PC-9 (cell line): ENCODE measurements at places on chromosomes 6 and 20. TPM values are rescaled to one million over a fixed set of nuclear protein-coding genes. Genes with fewer than 3 reads are reported as not detected.

TINAG gene
- total RNA-seq, result not detected in 2 replicates

IL17F gene
- total RNA-seq, result not detected in 2 replicates

CST7 gene
- not detected in 2 replicates for total RNA-seq

SIRPB2 gene
- total RNA-seq, result 4.5 and 7.1 TPM in 2 replicates

EPHA7 gene
- total RNA-seq, result 0.57 and 1.0 TPM in 2 replicates

MANEA gene
- 7.2 and 11.0 TPM in 2 replicates for total RNA-seq

XKR7 gene
- not detected in 2 replicates for total RNA-seq

GRCh38 chr20:33249456-33249855 lies 13.7 kb downstream of the BPIFA1 start:
- no peak for DNase-seq
- no peaks in the 10 kb centered on the region for H3K4me1 ChIP-seq
- H3K27me3 ChIP-seq, result no peaks in the 10 kb centered on the region
- no peak overlapping the region for H3K4me3 ChIP-seq
- H3K27ac ChIP-seq, result no peak overlapping the region

- no peaks in the 10 kb centered on the region for H3K27me3 ChIP-seq
- H3K4me3 ChIP-seq, result no peak overlapping the region
- no peaks in the 10 kb centered on the region for H3K4me1 ChIP-seq
- DNase-seq, result no peak
Observed at GRCh38 chr6:1538810-1539478, 70.8 kb upstream of the FOXC1 start.

- H3K4me1 ChIP-seq, result peaks cover 20% of the 10 kb centered on the region
- H3K36me3 ChIP-seq, result peaks cover 36% of the 10 kb centered on the region
- H3K27ac ChIP-seq, result peak within 1 kb of the TSS; percentile 81
- H3K27me3 ChIP-seq, result no peaks in the 10 kb centered on the region
- peak within 1 kb of the TSS; percentile 87 for H3K4me3 ChIP-seq
Observed at GRCh38 chr6:31620586-31621319, at the start of gene PRRC2A. Gene PRRC2A (plus strand): TSS chr6:31620715. CDS start chr6:31622790, 2,075 bp downstream.

DNA sequence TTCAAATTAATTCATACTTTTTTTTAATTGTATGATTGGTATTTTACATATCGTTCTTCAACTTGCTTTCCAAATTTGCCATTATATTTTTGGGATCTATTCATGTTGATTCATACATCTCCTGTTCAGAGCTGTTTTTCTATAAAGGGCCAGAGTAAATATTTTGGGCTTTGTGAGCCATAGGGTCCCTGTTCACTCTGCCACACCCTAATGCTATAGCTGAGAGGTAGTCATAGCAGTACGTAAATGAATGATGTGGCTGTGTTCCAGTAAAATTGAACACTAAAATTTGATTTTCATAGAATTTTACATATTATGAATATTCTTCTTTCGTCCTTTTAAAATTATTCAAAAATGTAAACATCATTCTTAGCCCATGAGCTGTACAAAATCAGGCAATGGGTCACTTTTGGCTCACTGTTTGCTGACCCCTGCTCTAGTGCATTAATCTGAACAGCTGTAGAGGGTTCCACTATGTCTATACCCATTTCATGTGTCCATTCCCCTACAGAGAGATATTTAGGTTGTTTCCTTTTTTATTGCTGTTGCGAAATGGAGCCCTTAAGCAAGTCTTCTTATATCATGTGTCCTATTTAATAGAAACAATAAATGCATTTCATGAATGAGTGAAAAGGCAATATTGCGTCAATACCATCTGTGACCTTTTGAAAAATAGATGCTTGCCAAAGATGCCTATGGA lies 136.4 kb upstream of the SALL4 start:
- DNase-seq, result peak; percentile 56
- H3K27ac ChIP-seq, result no peak overlapping the region
- H3K4me3 ChIP-seq, result no peak overlapping the region
- peaks cover 12% of the 10 kb centered on the region for H3K4me1 ChIP-seq
- no peaks in the 10 kb centered on the region for H3K27me3 ChIP-seq

DNA sequence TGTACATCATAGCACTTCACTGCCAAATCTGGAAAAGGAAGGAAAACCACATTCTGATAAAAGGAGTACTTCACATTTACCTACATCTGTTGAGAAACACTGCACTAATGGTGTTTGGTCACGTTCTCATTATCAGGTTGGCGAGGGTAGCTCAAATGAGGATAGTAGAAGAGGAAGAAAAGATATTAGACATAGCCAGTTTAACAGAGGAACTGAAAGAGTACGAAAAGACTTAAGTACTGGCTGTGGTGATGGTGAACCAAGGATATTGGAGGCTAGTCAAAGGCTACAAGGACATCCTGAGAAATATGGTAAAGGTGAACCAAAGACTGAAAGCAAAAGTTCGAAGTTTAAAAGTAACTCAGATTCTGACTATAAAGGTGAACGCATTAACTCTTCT lies 32.0 kb upstream of the GJA10 start:
- H3K4me3 ChIP-seq, result no peak overlapping the region
- H3K27ac ChIP-seq, result no peak overlapping the region
- H3K36me3 ChIP-seq, result peaks cover 3% of the 10 kb centered on the region; the same call in 1 of the 2 replicates
- H3K27me3 ChIP-seq, result no peaks in the 10 kb centered on the region
- H3K4me1 ChIP-seq, result no peaks in the 10 kb centered on the region

- H3K36me3 ChIP-seq, result no peaks in the 10 kb centered on the region
- H3K4me1 ChIP-seq, result no peaks in the 10 kb centered on the region
- no peaks in the 10 kb centered on the region for H3K27me3 ChIP-seq
- DNase-seq, result no peak
Observed at GRCh38 chr20:51577432-51578144, 35.1 kb upstream of the NFATC2 start.

DNA sequence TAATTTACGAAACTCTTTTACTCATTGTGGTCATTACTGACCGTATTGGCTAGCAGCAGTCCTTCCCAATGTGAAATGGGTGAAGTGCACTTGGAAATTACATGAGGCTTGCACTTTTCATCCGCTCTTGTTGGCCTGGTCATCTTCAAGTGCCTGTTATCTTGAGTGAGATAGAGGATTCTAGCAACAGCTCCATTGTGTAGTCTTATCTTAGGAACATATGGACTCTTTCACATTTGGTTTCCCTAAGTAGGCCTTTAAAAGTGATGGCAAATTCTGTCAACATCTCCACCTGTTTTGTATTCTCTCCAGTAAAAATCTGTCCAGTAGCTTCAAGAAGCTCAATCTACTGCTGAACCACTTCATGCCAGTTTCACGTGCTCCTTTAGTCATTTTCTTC lies 114.8 kb upstream of the MARCKS start:
- no peak for DNase-seq
- no peak overlapping the region for H3K4me3 ChIP-seq
- H3K36me3 ChIP-seq, result no peaks in the 10 kb centered on the region
- no peaks in the 10 kb centered on the region for H3K4me1 ChIP-seq
- no peak overlapping the region for H3K27ac ChIP-seq

DNA sequence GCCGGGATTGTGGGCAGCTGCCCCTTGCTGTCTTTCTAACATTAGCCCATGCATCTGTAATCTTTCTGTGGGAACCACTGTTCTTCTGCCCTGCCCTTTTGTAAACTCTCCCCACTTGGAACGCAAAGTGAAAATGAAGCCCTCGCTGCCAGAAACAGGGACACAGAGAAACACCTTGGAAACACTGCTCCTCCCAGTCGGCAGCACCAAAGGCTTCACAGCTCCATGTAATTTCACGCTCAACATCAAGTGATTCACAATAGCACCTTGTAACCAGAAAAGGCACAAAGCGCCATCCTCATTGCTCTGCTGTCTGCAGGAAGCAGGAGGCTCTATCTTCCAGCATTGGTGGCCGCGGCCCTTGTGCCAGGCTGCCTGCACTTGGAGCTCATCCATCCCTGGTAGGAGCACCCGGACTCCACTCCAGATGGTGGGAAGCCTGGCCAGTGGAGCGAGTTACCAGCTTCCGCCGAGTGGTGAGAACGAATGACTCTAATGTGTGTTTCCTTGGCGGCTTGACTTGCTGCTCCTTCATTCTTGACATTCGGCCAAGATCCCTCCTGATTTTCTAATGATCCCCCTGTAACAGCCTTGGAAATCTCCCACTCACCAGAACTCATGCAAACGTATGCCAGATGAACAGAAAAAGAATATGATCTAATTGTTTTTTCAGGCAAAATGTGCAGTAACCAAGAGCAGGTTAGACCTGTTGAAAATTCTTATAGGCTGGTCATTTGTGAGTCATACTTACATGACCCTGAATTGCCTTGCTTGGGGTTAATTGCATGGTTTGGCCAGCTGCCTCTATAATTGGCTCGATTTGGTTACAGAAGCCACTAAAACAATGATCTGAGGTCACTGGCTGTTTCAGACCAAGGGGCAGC lies 169.1 kb upstream of the CDYL start:
- DNase-seq, result peak; percentile 70
- H3K36me3 ChIP-seq, result no peaks in the 10 kb centered on the region
- H3K27ac ChIP-seq, result peak overlapping the region; percentile 86
- H3K27me3 ChIP-seq, result no peaks in the 10 kb centered on the region

DNA sequence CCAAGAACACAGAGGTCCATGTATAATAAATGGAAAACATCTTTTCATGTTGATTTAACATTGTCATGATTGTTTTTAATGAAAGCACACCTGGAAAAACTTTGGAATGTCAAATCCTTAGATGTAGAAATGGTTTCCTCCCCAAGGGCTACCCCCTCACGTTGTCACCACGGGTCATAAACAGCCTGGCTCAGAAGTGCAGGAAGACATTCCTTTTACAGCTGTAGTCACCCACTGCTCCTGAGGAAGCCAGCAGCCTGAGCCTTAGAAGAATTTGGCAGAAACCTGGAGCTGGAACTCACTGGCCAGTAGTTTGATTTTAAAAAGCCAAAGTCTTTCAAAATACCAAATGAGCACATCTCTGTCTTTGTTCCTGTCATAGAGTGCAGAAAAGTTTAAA lies 23.7 kb downstream of the ADGRF5 start:
- peaks cover 64% of the 10 kb centered on the region for H3K36me3 ChIP-seq
- H3K4me3 ChIP-seq, result no peak overlapping the region
- H3K27ac ChIP-seq, result no peak overlapping the region
- H3K27me3 ChIP-seq, result no peaks in the 10 kb centered on the region
- no peaks in the 10 kb centered on the region; the same call in 1 of the 2 replicates for H3K4me1 ChIP-seq

- peaks cover 16% of the 10 kb centered on the region for H3K4me1 ChIP-seq
- no peaks in the 10 kb centered on the region for H3K36me3 ChIP-seq
- no peaks in the 10 kb centered on the region for H3K27me3 ChIP-seq
- no peak for DNase-seq
Observed at GRCh38 chr6:6788394-6789032, 200.0 kb downstream of the LY86 start.

- no peaks in the 10 kb centered on the region for H3K27me3 ChIP-seq
- DNase-seq, result no peak
- H3K4me1 ChIP-seq, result no peaks in the 10 kb centered on the region
Observed at GRCh38 chr6:130985115-130985514, 77.9 kb downstream of the EPB41L2 start.

GRCh38 chr6:68108233-68108835 lies 526.7 kb upstream of the ADGRB3 start:
- peak overlapping the region; percentile 50 for H3K27ac ChIP-seq
- no peaks in the 10 kb centered on the region for H3K27me3 ChIP-seq
- no peaks in the 10 kb centered on the region for H3K36me3 ChIP-seq
- no peak overlapping the region for H3K4me3 ChIP-seq
- 0 out of 2 replicates have a peak, but pooled peaks cover 4% of the 10 kb centered on the region for H3K4me1 ChIP-seq

GRCh38 chr20:33585413-33585812 lies 76.7 kb upstream of the C20orf144 start:
- no peak overlapping the region for H3K27ac ChIP-seq
- H3K4me1 ChIP-seq, result 0 out of 2 replicates have a peak, but pooled peaks cover 4% of the 10 kb centered on the region
- no peak overlapping the region for H3K4me3 ChIP-seq
- DNase-seq, result no peak
- no peaks in the 10 kb centered on the region for H3K27me3 ChIP-seq

- H3K27ac ChIP-seq, result no peak overlapping the region
- DNase-seq, result peak; percentile 46
- H3K4me1 ChIP-seq, result no peaks in the 10 kb centered on the region
- no peaks in the 10 kb centered on the region for H3K27me3 ChIP-seq
- no peaks in the 10 kb centered on the region for H3K36me3 ChIP-seq
Observed at GRCh38 chr20:55515832-55516231, 489.5 kb downstream of the CBLN4 start.

DNA sequence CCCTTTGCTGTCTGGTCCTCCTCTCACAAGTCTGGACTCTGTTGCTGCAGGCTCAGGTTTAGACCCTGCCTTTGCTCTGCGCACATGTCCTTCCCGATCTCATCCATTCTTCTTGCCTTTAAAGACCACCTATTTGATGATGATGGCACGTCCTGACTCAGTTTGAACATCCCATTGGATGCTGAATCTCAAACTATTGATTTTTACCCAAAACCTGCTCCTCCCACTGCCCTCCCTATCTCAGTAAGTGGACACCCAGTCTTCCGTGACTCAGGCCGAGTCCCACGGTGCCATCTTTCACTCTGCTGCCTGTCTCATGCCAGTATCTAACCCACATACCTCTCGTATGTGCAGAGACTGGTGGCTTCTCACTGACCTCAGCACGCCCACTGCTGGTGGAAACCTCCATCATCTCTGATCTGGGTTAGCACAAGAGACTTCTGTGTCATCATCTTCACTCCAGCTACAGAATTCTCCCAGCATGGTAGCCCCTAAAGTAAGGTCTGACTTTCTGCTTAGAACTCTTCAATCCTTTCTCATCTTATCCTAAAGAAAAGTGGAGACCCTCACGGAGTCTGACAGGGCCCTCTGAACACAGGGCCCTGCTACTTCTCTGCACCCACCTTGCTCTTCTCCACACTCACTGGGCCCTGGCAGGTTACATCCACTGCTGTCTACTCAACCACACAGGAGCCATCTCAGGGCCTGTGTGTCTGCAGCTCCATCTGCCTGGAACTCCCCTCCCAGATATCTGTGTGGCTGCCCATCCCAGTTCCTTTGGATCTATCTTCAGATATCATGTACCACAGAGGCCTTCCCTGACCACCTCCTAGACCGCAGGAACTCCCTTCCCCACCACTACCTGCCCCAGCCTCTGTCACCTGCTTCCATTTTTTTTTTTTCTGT lies 387.1 kb upstream of the AGPAT4 start:
- H3K27ac ChIP-seq, result no peak overlapping the region
- H3K4me3 ChIP-seq, result no peak overlapping the region

DNA sequence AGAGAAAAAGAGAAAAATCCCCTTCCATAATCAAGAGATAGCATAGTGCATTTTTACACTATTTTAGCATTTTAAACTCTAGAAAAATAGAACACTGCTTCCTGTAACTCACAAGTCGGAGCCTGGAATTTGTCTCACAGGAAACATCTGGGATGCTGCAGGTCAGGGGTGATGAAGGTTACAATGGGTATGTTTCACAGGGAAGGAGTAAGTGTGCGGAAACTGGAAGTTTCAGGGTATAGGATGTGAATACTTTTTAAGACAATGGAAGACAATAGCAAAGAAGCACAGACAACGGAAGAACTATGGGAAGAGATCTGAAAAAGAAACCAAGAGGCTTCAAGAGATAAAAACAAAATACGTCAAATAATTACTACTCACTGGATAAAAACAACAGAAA lies 361.0 kb upstream of the MARCKS start:
- peak overlapping the region; percentile 75 for H3K27ac ChIP-seq
- peaks cover 53% of the 10 kb centered on the region for H3K4me1 ChIP-seq
- DNase-seq, result no peak
- no peak overlapping the region for H3K4me3 ChIP-seq

- no peaks in the 10 kb centered on the region for H3K36me3 ChIP-seq
- H3K4me3 ChIP-seq, result no peak overlapping the region
- no peaks in the 10 kb centered on the region for H3K27me3 ChIP-seq
- peaks cover 19% of the 10 kb centered on the region for H3K4me1 ChIP-seq
- no peak overlapping the region for H3K27ac ChIP-seq
Observed at GRCh38 chr6:106115286-106115685, 29.1 kb downstream of the PRDM1 start.

GRCh38 chr6:41353333-41353732 lies 17.9 kb downstream of the NCR2 start:
- H3K4me3 ChIP-seq, result no peak overlapping the region
- H3K27me3 ChIP-seq, result peaks cover 68% of the 10 kb centered on the region
- no peak for DNase-seq
- no peaks in the 10 kb centered on the region for H3K36me3 ChIP-seq

- no peaks in the 10 kb centered on the region for H3K4me1 ChIP-seq
- H3K4me3 ChIP-seq, result no peak overlapping the region
- no peaks in the 10 kb centered on the region for H3K27me3 ChIP-seq
- DNase-seq, result no peak
Observed at GRCh38 chr20:8518878-8519277, 386.8 kb downstream of the PLCB1 start.
